ENCODE measurements at places on chromosomes 3 and 15.

GRCh38 chr15:48389691-48390143, 58.5 kb downstream of the DUT start:
- no peak for DNase-seq

DNA sequence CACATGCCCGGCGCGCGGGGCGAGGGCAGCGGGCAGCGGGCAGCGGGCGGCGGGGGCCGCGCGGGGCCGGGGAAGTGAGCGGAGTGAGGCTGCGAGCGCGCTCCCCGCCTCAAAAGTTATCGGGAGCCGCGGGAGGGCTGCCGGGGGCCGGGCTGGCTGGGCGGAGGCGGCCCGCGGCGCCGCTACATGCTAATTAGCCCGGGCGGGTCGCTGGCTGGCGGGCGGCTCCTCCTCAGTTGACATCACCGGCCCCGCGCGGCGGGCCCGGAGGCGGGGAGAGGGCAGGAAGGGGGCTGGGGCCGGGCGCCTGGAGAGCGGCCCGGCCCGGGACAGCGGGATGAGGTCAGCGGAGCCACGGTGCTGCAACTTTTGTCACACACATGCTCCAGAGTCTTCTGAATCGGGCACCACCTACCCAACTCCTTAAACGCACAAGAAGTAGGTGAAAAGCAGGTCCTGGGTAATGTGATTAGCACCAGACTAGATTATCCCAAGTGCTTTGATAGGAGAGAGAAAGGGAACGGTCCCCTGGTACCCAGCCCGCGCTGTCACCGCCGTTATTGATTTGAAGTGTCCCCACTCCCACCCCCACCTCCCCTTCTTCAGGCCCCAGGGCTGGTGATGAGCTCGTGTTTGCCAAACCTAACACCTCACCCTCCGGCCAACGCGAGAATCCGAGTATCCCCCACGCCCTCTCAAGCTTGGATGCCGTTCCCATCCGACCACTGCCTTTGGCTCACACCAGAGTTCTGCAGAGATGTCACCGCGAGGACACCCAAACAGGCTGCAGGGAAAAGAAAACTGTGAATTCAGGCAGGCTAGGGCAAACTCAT, at the start of gene HEG1:
TSS of gene HEG1 (minus strand) at position 85 of the 833 bp plus-strand sequence. CDS start 107 bp downstream, outside the sequence.
- DNase-seq: peak; percentile 26

GRCh38 chr15:75666823-75667501, 19.2 kb downstream of the SNX33 start:
- DNase-seq: peak; percentile 9

DNA sequence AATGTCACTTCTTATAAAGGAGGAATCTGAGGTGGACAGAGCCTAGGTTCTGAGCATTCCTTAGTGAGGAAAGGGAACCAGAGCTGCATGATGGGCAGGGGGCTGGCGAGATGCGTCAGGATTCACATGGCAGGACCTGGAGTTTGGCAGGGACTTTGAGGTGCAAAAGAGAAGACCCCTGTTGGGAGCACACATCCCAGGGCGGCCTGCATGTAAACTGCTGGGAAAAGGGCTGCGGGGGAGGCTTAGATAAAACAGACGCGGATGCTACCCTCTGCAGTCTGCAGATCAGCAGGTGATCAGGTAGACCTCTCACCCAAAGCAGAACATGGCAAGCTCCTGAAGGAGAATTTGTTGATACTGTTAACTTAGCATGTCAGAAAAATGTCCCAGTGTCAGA, 168.4 kb downstream of the VGLL4 start:
- no peak for DNase-seq

DNA sequence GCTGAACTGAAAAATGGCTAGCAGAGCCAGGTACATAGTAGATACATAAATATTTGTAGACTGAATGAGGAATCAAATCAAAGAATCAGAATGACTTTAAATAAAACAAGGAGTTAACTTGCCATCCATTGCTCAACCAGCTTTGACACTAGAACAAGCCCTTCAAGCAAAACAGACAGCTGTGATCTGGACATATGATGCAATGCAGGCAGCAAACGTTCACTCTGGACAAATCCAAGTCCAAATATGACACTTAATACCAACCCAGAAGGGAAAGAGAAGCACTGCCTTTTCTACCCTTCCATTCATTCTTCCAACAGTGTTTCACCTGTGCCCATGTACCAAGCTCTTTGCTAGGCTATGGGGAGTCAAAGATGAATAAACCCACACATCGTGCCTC, 4.5 kb downstream of the THRB start:
- DNase-seq: no peak

- no peak for DNase-seq
These were observed 161.2 kb downstream of the FRMD5 start for GRCh38 chr15:44033894-44034293.
